ENCODE measurements at places on chromosomes 7 and 10. TPM values are rescaled to one million over a fixed set of nuclear protein-coding genes. Genes with fewer than 3 reads are reported as not detected.

BHLHA15 gene
- total RNA-seq, result not detected

GRM3 gene
- total RNA-seq, result not detected

OR6B1 gene
- not detected for total RNA-seq

PTF1A gene
- not detected for total RNA-seq

RUFY2 gene
- total RNA-seq, result 8.6 TPM

NAT16 gene
- not detected for total RNA-seq

ATOH7 gene
- not detected for total RNA-seq

ADAM12 gene
- 0.35 TPM for total RNA-seq

PRRT4 gene
- total RNA-seq, result 1.6 TPM

C10orf67 gene
- total RNA-seq, result 0.62 TPM

ST7 gene
- total RNA-seq, result 31.4 TPM

OPALIN gene
- total RNA-seq, result not detected

ANKRD7 gene
- 0.59 TPM for total RNA-seq

ASZ1 gene
- total RNA-seq, result not detected
